Vagina (tissue), 2 donors: ENCODE measurements at places on chromosomes 7 and 10. TPM values are rescaled to one million over a fixed set of nuclear protein-coding genes. Genes with fewer than 3 reads are reported as not detected.
A peak's percentile ranks its signal among the peaks of the same experiment; 100 is the strongest.

The STK17A gene
- total RNA-seq: 16.7 TPM

GRCh38 chr10:133401500-133401899 lies 7.5 kb downstream of the MTG1 start:
- H3K4me1 ChIP-seq: no peaks in the 10 kb centered on the region
- no peak for DNase-seq
- no peaks in the 10 kb centered on the region for H3K27me3 ChIP-seq
- H3K36me3 ChIP-seq: no peaks in the 10 kb centered on the region

DNA sequence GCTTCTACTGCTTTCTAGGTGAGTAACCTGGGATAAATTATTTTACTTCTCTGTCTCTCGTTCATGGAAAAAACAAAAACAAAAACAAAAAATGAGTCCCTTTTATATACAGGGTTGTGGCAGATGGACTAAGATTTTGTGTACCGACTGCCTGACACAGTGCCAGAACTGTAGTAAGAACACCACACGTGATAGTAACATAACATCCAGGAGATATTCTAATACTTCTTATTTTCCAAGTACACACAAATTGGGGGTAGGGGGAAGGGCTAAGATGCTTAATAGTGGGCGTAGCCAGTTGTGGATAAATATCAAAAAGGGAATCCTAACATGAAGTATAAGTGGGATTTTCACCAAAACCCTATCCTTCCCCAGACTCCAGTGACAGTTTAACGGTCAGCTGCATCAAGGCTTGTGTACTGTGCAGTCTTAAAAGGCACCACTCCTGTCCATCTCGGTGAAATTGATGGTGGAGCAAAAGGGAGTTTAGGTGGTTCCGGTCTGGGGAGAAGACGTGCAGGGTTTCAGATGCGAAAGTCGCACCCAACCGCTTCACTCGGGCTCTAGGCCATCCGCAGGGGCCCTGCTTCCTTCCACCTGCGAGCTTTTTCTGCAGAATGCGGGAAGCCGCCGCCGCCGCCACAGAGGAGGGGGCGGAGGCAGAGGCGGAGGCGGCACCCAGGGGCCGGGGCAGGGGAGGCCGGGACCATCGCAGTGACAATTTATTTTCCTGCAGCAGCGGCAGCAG lies at the start of gene STAMBPL1:
TSS of gene STAMBPL1 (plus strand) at position 712 of the 748 bp plus-strand sequence. CDS start 21,464 bp downstream, outside the sequence.
- no peaks in the 10 kb centered on the region for H3K27me3 ChIP-seq
- peak within 1 kb of the TSS; percentile 93 for H3K27ac ChIP-seq
- peak within 1 kb of the TSS; percentile 79 for H3K4me3 ChIP-seq

- no peaks in the 10 kb centered on the region for H3K36me3 ChIP-seq
- no peak overlapping the region for H3K4me3 ChIP-seq
- peaks cover 35% of the 10 kb centered on the region for H3K4me1 ChIP-seq
- no peak for DNase-seq
Measured at GRCh38 chr10:124152139-124153022, 59.0 kb upstream of the CHST15 start.

GRCh38 chr10:71635251-71635866 lies 84.2 kb downstream of the C10orf105 start:
- no peaks in the 10 kb centered on the region for H3K27me3 ChIP-seq
- H3K36me3 ChIP-seq: no peaks in the 10 kb centered on the region
- no peak for DNase-seq
- no peak overlapping the region for H3K27ac ChIP-seq
- no peaks in the 10 kb centered on the region for H3K4me1 ChIP-seq

- H3K4me1 ChIP-seq: peaks cover 10% of the 10 kb centered on the region
- DNase-seq: no peak
- H3K4me3 ChIP-seq: no peak overlapping the region
- H3K27ac ChIP-seq: no peak overlapping the region
Measured at GRCh38 chr7:73354821-73355220, 26.9 kb downstream of the FKBP6 start.

The TRPV5 gene
- total RNA-seq: not detected

The PROSER2 gene
- 8.1 TPM for total RNA-seq

The SEMA3A gene
- total RNA-seq: 3.4 TPM

GRCh38 chr10:24256619-24257107 lies 47.7 kb downstream of the KIAA1217 start:
- no peaks in the 10 kb centered on the region for H3K27me3 ChIP-seq
- H3K36me3 ChIP-seq: no peaks in the 10 kb centered on the region
- no peak overlapping the region for H3K27ac ChIP-seq
- no peak for DNase-seq
- no peak overlapping the region for H3K4me3 ChIP-seq
- peaks cover 18% of the 10 kb centered on the region for H3K4me1 ChIP-seq

The CDK6 gene
- 20.6 TPM for total RNA-seq

DNA sequence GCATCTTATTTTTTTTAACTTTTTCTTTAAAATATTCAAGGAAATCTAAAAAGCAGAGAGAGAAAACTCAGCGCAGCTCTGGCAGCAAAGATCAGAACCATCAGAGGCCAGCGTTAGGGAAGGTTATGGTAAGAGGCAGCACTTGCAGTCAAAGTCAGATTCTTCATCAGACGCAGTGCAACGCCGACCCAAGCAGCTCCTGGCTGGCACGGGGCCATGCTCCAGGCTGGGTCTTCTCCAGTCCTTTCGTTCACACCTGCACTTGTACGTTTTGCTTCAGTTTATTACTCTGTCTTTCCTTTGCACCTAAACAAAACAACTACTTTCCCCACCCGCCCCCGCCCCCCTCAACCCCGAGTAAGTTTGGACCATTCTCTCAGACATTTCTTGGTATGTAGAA lies 43.1 kb upstream of the SEC61G start:
- H3K27me3 ChIP-seq: no peaks in the 10 kb centered on the region
- peaks cover 8% of the 10 kb centered on the region for H3K4me1 ChIP-seq

DNA sequence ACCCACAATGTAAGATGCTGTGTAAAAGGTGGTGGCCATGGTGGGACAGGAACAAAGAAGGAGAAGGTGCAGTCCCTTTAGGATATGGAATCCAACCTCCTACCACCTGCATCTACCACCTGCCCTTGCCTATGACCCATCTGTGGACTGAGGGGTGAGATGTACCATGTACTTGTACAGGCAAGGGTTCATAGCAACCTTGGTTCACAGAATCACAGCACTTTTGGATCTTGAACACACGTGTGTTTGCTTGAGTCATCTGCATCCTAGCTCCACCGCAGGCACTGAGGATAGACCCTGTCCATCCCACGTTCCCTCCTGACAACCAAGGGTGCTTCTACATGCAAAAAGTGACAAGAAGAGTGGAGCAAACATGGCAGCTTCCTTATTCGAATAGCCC lies 162.3 kb downstream of the GFRA1 start:
- no peak overlapping the region for H3K4me3 ChIP-seq
- DNase-seq: peak; percentile 58
- H3K36me3 ChIP-seq: no peaks in the 10 kb centered on the region
- no peaks in the 10 kb centered on the region for H3K27me3 ChIP-seq
- no peak overlapping the region for H3K27ac ChIP-seq

The LUC7L2 gene
- total RNA-seq: 51.8 TPM

DNA sequence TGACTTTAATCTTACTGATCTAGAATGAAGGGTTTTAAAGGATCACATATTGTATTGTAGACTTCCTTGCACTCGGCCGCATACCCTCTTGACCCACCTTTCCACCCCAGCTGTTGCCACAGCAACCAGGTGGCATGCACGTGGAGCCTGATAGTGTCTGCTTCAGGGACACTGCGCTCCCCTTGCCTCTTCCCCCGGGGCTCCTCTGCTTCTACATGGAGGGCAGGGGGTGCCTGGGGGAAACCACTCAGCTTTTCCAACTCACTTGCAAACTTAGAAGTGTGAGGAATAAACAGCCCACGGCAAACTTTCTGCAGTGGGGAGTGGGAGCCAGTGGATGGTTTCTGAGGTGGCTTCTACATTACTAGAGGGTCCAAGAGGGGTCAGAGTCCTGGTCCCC lies 458.6 kb downstream of the PLXNA4 start:
- H3K4me3 ChIP-seq: no peak overlapping the region
- no peaks in the 10 kb centered on the region for H3K4me1 ChIP-seq
- no peak overlapping the region for H3K27ac ChIP-seq
- DNase-seq: no peak
- H3K27me3 ChIP-seq: no peaks in the 10 kb centered on the region
- no peaks in the 10 kb centered on the region for H3K36me3 ChIP-seq

GRCh38 chr7:128738570-128739047 lies 550 bp upstream of the CALU start:
- H3K4me1 ChIP-seq: peaks cover 49% of the 10 kb centered on the region
- peak; percentile 88 for DNase-seq
- peak overlapping the region; percentile 97 for H3K4me3 ChIP-seq
- H3K27me3 ChIP-seq: no peaks in the 10 kb centered on the region
- no peaks in the 10 kb centered on the region for H3K36me3 ChIP-seq
- peak overlapping the region; percentile 88 for H3K27ac ChIP-seq

- H3K4me3 ChIP-seq: no peak overlapping the region
- H3K27me3 ChIP-seq: no peaks in the 10 kb centered on the region
- H3K36me3 ChIP-seq: no peaks in the 10 kb centered on the region
- peaks cover 18% of the 10 kb centered on the region for H3K4me1 ChIP-seq
Measured at GRCh38 chr10:11148142-11149028, 130.7 kb downstream of the CELF2 start.

The RPEL1 gene
- total RNA-seq: not detected

DNA sequence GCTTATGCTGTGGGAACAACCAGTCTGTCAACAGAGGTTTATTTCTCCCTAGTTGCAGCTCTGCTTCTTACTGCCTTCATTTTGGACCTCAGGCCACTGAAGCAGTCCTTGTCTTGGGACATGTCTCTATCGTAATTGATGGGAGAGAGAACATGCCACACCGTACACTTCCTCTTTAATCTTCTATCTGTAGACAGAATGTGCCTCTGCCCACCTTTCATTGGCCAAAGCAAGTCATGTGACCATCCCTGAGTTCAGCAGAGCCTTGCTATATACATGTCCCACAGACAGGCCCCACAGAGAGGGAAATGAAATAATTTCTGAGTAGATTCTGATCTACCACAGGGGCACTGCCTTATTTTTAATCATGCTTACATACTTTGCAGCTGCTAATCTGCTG lies 98.0 kb downstream of the KCND2 start:
- no peaks in the 10 kb centered on the region for H3K27me3 ChIP-seq
- H3K4me3 ChIP-seq: no peak overlapping the region
- H3K36me3 ChIP-seq: no peaks in the 10 kb centered on the region
- no peaks in the 10 kb centered on the region for H3K4me1 ChIP-seq
- no peak for DNase-seq

GRCh38 chr7:98575878-98576277 lies 41.2 kb upstream of the NPTX2 start:
- H3K27ac ChIP-seq: no peak overlapping the region
- H3K27me3 ChIP-seq: no peaks in the 10 kb centered on the region
- no peaks in the 10 kb centered on the region for H3K36me3 ChIP-seq
- no peak for DNase-seq
- H3K4me3 ChIP-seq: no peak overlapping the region
- H3K4me1 ChIP-seq: no peaks in the 10 kb centered on the region

DNA sequence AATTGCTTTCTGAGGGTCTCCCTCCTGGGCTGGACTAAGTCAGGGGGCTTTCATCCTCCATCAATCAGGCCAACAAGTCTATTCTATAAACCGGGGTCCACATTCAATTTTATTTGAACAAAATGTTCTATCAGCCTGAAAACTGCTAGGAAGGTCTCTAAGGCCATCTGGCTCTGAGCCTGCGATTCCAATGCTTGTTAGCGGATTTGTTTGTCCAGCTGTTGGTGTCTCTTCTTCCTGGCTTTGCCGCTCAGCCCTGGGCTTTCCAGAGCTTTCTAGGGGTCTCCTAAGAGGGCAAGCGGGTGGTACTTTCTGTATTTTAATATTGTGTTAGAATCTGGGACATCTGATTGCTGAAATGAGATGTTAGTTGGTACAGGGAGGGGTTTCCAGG lies 136.7 kb downstream of the VIPR2 start:
- DNase-seq: no peak
- H3K4me1 ChIP-seq: peaks cover 24% of the 10 kb centered on the region
- H3K27me3 ChIP-seq: no peaks in the 10 kb centered on the region
- H3K27ac ChIP-seq: no peak overlapping the region
- H3K4me3 ChIP-seq: no peak overlapping the region
- H3K36me3 ChIP-seq: no peaks in the 10 kb centered on the region

DNA sequence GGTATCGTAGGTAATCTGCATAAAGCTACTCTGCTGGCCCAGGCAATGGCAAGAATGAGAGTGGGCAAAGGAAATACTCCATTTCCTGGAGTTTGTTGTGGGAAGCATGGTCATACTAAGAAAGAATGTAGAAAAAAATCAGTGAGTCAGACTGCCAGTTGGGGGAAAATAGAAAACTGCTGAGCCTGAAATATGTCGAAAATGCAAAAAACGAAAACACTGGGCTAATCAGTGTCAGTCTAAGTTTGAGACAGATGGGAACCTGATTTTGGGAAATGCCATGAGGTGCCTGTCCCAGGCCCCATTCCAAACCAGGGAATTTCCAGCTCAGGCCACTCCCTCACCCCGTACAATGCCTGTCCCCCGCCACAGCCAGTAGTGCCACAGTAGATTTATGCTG lies 150.0 kb downstream of the ZNF33B start:
- H3K27ac ChIP-seq: no peak overlapping the region
- H3K4me1 ChIP-seq: no peaks in the 10 kb centered on the region
- no peaks in the 10 kb centered on the region for H3K27me3 ChIP-seq
- DNase-seq: no peak
- no peak overlapping the region for H3K4me3 ChIP-seq
- no peaks in the 10 kb centered on the region for H3K36me3 ChIP-seq

The CTAGE8 gene
- 0.98 TPM for total RNA-seq

- no peak overlapping the region for H3K4me3 ChIP-seq
- H3K27me3 ChIP-seq: no peaks in the 10 kb centered on the region
- no peak for DNase-seq
- H3K36me3 ChIP-seq: no peaks in the 10 kb centered on the region
- H3K27ac ChIP-seq: no peak overlapping the region
- peaks cover 6% of the 10 kb centered on the region for H3K4me1 ChIP-seq
Measured at GRCh38 chr10:70399177-70399576, 4.8 kb upstream of the EIF4EBP2 start.

- H3K4me3 ChIP-seq: no peak overlapping the region
- H3K27ac ChIP-seq: no peak overlapping the region
- H3K36me3 ChIP-seq: no peaks in the 10 kb centered on the region
- H3K27me3 ChIP-seq: peaks cover 54% of the 10 kb centered on the region
- H3K4me1 ChIP-seq: peaks cover 33% of the 10 kb centered on the region
Measured at GRCh38 chr10:99527526-99528493, 4.9 kb upstream of the NKX2-3 start.

The PIP gene
- 2.5 TPM for total RNA-seq

The NAT16 gene
- total RNA-seq: not detected

DNA sequence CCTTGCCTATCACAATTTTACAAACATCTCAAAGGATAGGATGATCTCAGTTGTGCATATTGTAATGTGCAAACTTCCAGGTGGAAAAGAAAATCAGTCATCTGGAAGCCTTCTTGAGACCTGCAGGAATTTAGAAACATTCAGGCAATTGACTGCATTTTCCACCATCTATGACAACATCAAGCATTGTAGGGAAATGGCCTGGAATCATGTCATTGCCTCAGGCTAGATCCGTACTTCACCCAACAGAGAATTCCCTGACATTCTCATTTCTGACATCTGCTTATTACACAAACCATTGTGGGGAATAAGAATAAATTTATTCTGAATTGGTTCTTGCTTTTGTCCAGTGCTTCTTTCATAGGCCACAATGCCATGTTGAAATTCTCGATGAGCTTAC lies 124.9 kb upstream of the NPVF start:
- no peak overlapping the region for H3K27ac ChIP-seq
- no peaks in the 10 kb centered on the region for H3K36me3 ChIP-seq
- no peaks in the 10 kb centered on the region for H3K27me3 ChIP-seq
- DNase-seq: no peak
- no peak overlapping the region for H3K4me3 ChIP-seq
